ENCODE measurements at places on chromosomes 4 and X.

DNA sequence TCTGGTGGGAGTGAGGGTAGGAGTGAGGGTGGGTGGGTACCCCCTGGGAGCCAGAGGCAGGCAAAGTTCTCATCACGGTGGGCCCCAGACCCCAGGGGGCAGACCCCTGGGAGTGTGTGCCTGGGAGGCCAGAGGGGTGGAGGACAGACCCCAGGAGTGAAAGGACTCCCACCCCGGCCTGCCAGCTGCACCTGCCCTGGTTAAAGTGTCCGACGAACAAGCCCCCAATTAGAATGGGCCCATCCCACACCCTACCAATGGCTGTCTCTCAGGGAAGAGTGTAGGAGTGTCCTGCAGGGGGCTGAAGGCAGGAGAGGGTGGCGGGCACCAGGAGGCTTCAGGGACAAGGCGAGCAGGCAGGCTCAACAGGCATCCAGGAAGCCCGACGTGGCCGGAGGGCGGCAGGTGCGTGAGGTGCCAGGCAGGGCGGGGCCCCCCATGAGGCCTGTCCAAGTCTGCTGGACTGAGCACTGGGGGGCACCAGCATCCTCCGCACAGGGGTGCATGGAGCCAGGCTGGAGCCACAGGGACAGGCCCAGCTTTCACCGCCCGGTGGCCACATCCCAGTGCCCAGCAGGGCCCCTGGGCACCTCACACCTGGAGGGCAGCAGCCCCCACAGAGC, 8.7 kb downstream of the PDE6B start:
- no peak for DNase-seq

- DNase-seq, result no peak
These were observed 83.0 kb downstream of the LRP2BP start for GRCh38 chr4:185312699-185313098.

GRCh38 chr4:184282895-184283654, 65.4 kb upstream of the ENPP6 start:
- no peak for DNase-seq

GRCh38 chr4:124135409-124135813, 577.1 kb downstream of the ANKRD50 start:
- DNase-seq, result peak; percentile 25

GRCh38 chr4:125991398-125991797, 676.6 kb downstream of the FAT4 start:
- no peak for DNase-seq

DNA sequence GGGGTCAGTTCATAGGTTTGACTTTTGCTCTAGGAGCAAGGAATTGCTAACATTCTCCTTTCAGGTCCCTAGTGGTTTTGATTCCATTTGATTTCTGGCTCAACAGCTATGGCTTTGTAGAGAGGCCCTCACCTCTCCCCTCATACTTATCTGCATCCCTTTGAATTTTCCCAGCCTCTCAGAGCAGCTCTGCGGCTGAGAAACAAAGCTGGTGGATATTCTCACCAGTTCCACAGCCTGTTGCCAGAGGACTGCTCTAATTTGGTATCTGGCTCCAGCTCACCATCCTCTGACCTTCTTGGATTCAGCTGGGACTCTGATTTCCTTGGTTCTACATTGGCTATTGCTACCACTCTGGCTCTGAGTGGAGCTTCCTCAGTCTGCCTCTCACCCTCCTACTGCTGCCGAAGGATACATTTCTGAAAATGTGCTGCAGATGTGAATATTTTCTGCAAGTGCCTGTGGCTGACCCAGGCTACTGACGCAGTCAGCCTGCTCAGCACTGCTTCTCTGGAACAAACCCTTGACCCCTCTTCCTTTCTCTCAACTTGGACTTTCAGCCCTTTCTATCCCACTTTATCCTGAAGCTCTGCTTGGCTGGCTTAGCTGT, 110.9 kb upstream of the ENPEP start:
- DNase-seq, result no peak

- no peak for DNase-seq
These were observed 194.7 kb downstream of the PTTG2 start for GRCh38 chr4:38154681-38155588.

Data from A172 (cell line).